ENCODE measurements at places on chromosomes 3 and 15. TPM values are rescaled to one million over a fixed set of nuclear protein-coding genes. Genes with fewer than 3 reads are reported as not detected.

- peak; percentile 14 for DNase-seq
- H3K36me3 ChIP-seq = no peaks in the 10 kb centered on the region
- no peak overlapping the region for H3K27ac ChIP-seq
- no peaks in the 10 kb centered on the region for H3K4me1 ChIP-seq
- no peak overlapping the region for H3K4me3 ChIP-seq
Measured at GRCh38 chr15:77033417-77033728, 37.5 kb downstream of the TSPAN3 start.

- no peak overlapping the region for H3K4me3 ChIP-seq
- H3K36me3 ChIP-seq = no peaks in the 10 kb centered on the region
- no peaks in the 10 kb centered on the region for H3K4me1 ChIP-seq
- no peak for DNase-seq
- no peak overlapping the region for H3K27ac ChIP-seq
Measured at GRCh38 chr15:93231261-93231925, 142.4 kb upstream of the RGMA start.

- DNase-seq = no peak
- no peaks in the 10 kb centered on the region for H3K27me3 ChIP-seq
- no peak overlapping the region for H3K27ac ChIP-seq
Measured at GRCh38 chr15:83545804-83546511, 98.8 kb downstream of the SH3GL3 start.

- no peaks in the 10 kb centered on the region for H3K27me3 ChIP-seq
- no peaks in the 10 kb centered on the region for H3K36me3 ChIP-seq
- H3K4me1 ChIP-seq = no peaks in the 10 kb centered on the region
Measured at GRCh38 chr15:101138913-101139880, 112.7 kb downstream of the CHSY1 start.

GRCh38 chr3:28188686-28189085 is 52.7 kb upstream of the CMC1 start:
- H3K36me3 ChIP-seq = no peaks in the 10 kb centered on the region
- H3K27me3 ChIP-seq = no peaks in the 10 kb centered on the region
- no peak overlapping the region for H3K27ac ChIP-seq
- no peaks in the 10 kb centered on the region for H3K4me1 ChIP-seq
- H3K4me3 ChIP-seq = no peak overlapping the region

DNA sequence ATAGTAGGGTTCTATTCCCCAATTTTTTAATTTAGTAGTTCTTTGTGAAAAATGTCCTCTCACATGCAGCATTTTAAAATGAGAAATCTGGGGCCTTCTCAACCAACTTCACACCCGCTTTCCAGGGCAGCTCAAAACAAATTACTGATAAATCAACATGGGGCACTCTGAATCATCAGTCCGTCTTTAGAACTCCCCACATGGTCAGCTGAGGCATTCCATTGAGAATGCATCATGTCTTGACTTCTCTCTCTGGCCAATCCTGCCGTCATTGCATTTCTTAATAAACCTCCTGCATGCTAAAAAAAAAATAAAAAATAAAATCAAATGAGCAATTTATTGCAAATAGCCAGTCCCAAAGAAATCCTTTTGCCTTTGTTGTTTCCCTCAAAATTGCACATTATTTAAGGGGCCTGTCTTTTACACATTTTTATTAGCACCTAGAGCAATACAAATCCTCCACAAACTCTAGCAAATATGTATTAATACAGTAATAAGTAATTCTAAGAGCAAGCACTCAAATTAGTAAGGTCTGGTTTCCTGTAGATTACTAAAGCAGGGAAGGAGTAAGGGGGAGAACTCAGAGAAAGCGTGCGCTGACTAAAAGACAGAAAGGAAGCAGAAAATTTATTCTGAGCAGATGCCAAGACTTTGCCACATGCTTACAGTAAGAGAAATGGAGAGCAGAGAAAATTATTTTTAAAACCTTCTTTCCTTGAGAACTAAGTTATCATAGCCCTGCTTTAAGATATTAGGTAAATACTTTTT is 175.7 kb downstream of the TNIK start:
- DNase-seq = no peak
- no peaks in the 10 kb centered on the region for H3K27me3 ChIP-seq
- no peak overlapping the region for H3K4me3 ChIP-seq
- H3K27ac ChIP-seq = peak overlapping the region; percentile 79
- H3K36me3 ChIP-seq = no peaks in the 10 kb centered on the region

DNA sequence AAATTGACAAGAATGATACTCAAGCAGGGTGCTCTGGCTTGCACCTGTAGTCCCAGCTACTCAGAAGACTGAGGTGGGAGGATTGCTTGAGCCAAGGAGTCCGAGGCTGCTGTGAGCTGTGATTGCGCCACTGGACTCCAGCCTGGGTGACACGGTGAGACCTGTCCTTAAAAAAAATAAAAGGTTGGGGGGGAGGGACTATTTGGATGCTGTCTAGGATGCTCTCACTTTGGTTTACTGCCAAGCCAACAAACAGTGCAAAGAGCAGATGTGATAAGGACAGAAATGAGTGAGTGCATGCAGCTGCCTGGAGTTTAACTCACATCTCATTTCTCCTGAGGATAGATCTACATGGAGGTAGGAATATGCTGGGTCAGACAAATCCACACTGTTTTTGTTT is 130.0 kb downstream of the FRMD4B start:
- no peak overlapping the region for H3K4me3 ChIP-seq
- no peak for DNase-seq
- H3K27ac ChIP-seq = no peak overlapping the region
- no peaks in the 10 kb centered on the region for H3K27me3 ChIP-seq

GRCh38 chr3:184986366-184986889 is 166.4 kb downstream of the C3orf70 start:
- DNase-seq = no peak
- no peaks in the 10 kb centered on the region for H3K4me1 ChIP-seq
- H3K36me3 ChIP-seq = no peaks in the 10 kb centered on the region
- H3K27ac ChIP-seq = no peak overlapping the region

DNA sequence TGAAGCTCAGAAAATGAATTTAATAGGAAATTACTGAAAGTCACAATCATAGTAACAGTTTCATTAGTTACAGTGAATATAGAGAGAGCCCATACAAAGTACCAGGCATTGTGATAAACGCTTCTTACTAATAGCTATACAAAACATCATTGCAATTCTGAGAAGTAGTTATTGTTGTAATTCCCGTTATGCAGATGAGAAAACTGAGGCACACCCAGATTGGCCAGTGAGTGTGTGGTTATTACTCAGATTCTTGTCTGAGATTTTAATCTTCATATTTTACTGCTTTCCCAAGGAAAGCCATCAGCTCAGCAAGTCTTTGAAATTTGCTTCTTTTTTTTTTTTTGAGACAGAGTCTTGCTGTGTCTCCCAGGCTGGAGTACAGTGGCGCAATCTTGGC is 14.3 kb downstream of the FLNB start:
- H3K4me3 ChIP-seq = no peak overlapping the region
- H3K4me1 ChIP-seq = peaks cover 35% of the 10 kb centered on the region
- no peaks in the 10 kb centered on the region for H3K36me3 ChIP-seq
- DNase-seq = no peak
- H3K27ac ChIP-seq = peak overlapping the region; percentile 78

DNA sequence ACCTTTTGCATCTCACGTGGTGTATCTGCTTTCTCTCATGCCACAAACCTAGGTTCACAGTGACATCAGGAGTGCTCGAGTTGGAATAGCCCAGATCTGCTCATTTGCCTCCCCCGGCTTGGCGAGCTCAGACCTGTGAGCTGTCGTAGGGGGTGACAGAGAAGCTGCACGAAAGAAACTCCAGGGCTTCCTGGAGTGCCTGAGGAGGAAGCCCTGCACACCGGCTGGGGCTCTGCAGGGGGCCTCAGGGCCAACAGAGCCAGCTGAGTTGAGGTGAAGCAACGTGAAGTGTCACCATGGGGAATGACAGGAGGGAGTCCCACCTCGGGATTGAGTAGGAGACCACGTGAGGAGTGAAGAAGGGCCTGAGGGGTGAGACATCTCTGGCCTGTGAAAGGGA is 62.5 kb downstream of the RPN1 start:
- H3K4me1 ChIP-seq = no peaks in the 10 kb centered on the region
- no peak overlapping the region for H3K27ac ChIP-seq
- no peaks in the 10 kb centered on the region for H3K36me3 ChIP-seq
- no peak for DNase-seq
- no peaks in the 10 kb centered on the region for H3K27me3 ChIP-seq

DNA sequence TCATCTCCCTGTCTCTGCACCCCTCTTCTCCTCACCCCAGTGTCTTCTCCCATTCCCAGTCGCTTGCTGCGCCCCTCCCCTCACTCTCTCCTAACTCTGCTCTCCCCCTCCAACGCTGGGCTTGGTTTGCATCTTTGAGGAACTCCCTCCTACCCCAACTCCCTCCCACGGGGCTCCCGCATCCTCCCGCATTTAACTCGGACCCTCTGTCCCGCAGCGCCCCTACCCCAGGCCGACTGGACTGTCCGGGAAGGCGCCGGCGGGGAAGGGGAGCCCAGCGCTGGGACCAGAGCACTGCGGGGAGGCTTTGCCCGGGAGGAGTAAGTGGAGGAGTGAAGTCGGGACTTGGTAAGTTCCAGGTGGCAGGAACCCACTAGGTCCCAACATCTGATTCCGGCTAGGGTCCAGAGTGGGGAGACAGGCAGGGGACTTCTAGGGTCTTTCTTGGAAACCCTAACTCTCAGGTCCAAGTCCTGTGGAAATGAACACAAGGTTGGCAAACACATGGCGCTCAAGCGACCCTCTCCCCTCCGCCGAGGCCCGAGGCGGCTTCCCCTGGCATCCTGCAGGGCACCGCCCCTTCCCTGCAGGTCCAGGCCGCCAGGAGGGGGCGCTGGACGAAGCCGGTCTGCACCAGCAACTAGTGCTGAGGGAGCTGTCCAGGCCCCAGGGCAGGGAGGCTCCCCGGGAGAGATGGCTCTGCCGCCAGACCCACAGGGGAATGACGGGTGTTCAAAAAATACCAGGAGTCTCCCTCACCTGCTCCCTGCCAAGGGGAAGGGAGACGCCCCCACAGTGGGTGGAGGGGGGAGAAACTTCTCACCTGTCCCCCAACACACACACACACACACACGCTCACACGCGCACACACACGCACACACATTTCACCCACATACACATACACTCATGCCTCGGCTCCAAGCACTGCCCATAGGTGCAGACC is 53.2 kb downstream of the LHFPL4 start:
- no peak overlapping the region for H3K27ac ChIP-seq
- no peak overlapping the region for H3K4me3 ChIP-seq
- H3K27me3 ChIP-seq = peaks cover 2% of the 10 kb centered on the region
- H3K4me1 ChIP-seq = no peaks in the 10 kb centered on the region

DNA sequence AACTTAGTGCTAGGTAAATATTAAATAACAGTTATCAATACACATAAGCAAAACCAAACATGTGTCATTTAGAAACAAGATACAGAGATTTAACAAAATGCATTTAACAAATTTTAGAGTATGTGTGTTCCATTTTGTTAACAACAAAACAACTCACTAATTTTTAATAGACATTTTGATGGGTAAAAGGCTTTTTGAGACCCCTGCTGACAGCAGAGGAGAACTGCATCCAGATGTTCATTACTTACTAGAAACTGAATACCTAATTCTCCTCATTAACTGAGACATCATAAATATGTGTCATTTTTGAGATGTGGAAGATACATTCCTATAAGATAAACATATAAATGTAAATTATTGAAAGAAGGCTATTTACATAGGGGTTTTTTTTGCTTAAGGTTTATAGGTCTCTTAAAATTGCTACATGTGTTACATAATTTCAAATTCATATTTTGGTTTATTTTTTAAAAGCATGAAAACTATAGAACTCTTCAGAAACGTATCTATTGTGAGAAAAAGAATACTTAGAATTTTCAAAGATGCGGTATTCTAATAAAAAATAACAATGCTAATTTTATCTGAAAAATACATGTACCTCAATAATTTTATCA is 1009.8 kb downstream of the TUSC7 start:
- H3K27me3 ChIP-seq = no peaks in the 10 kb centered on the region
- H3K4me1 ChIP-seq = no peaks in the 10 kb centered on the region
- no peaks in the 10 kb centered on the region for H3K36me3 ChIP-seq
- H3K4me3 ChIP-seq = no peak overlapping the region
- DNase-seq = no peak

GRCh38 chr3:190325923-190326322 is 3.7 kb upstream of the CLDN1 start:
- H3K36me3 ChIP-seq = no peaks in the 10 kb centered on the region
- no peak for DNase-seq
- H3K27ac ChIP-seq = no peak overlapping the region
- no peak overlapping the region for H3K4me3 ChIP-seq
- H3K27me3 ChIP-seq = no peaks in the 10 kb centered on the region
- H3K4me1 ChIP-seq = no peaks in the 10 kb centered on the region

- no peaks in the 10 kb centered on the region for H3K36me3 ChIP-seq
- H3K4me3 ChIP-seq = no peak overlapping the region
- no peaks in the 10 kb centered on the region for H3K4me1 ChIP-seq
- DNase-seq = no peak
- no peaks in the 10 kb centered on the region for H3K27me3 ChIP-seq
Measured at GRCh38 chr3:187935623-187936156, 190.4 kb upstream of the BCL6 start.

GRCh38 chr15:81170511-81170910 is 26.2 kb upstream of the IL16 start:
- no peaks in the 10 kb centered on the region for H3K4me1 ChIP-seq
- H3K4me3 ChIP-seq = no peak overlapping the region
- DNase-seq = no peak
- no peak overlapping the region for H3K27ac ChIP-seq
- H3K27me3 ChIP-seq = no peaks in the 10 kb centered on the region

- H3K27ac ChIP-seq = no peak overlapping the region
- H3K27me3 ChIP-seq = no peaks in the 10 kb centered on the region
- no peaks in the 10 kb centered on the region for H3K36me3 ChIP-seq
- no peak for DNase-seq
- no peaks in the 10 kb centered on the region for H3K4me1 ChIP-seq
- H3K4me3 ChIP-seq = no peak overlapping the region
Measured at GRCh38 chr15:91664224-91664836, 189.2 kb upstream of the SLCO3A1 start.

GRCh38 chr3:58668247-58668646 is 1.7 kb upstream of the FAM3D start:
- H3K4me1 ChIP-seq = no peaks in the 10 kb centered on the region
- no peaks in the 10 kb centered on the region for H3K27me3 ChIP-seq

FEZF2 gene
- not detected for total RNA-seq

PTH1R gene
- total RNA-seq = 38.2 TPM

FBN1 gene
- total RNA-seq = 83.2 TPM

ELL3 gene
- total RNA-seq = 14.5 TPM

CKMT1A gene
- total RNA-seq = 2.0 TPM

PIERCE2 gene
- total RNA-seq = 2.6 TPM

LXN gene
- total RNA-seq = 55.5 TPM

ARGFX gene
- total RNA-seq = not detected

SAXO2 gene
- 2.8 TPM for total RNA-seq
